ENCODE measurements at places on chromosomes 13 and 19. TPM values are rescaled to one million over a fixed set of nuclear protein-coding genes. Genes with fewer than 3 reads are reported as not detected.

The ASPDH gene
- total RNA-seq, result not detected

The SYNGR4 gene
- total RNA-seq, result not detected

The RHPN2 gene
- 4.1 TPM for total RNA-seq

The ERVV-1 gene
- not detected for total RNA-seq

The TEX29 gene
- 0.72 TPM for total RNA-seq

The NKPD1 gene
- 1.2 TPM for total RNA-seq

The MAP1S gene
- 27.4 TPM for total RNA-seq

DNA sequence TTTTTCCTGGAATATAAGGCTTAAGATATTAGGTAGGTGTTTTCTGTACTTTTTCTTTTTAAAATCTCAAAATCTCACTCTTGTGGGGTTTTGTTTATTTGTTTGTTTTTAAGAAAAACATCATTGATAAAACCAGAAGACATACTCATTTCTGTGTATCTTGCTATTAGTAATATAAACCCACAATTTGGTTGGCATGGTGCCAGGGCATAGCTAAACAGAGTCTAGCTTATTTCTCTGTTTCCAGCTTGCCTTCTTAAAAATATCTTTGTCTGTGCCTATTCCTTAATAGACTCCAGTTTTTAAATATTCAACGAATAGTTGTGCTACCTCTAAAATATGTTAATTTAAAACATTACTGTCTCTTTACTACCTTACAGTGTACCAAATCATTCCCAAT, 1121.9 kb upstream of the PCDH20 start:
- no peak for DNase-seq

DNA sequence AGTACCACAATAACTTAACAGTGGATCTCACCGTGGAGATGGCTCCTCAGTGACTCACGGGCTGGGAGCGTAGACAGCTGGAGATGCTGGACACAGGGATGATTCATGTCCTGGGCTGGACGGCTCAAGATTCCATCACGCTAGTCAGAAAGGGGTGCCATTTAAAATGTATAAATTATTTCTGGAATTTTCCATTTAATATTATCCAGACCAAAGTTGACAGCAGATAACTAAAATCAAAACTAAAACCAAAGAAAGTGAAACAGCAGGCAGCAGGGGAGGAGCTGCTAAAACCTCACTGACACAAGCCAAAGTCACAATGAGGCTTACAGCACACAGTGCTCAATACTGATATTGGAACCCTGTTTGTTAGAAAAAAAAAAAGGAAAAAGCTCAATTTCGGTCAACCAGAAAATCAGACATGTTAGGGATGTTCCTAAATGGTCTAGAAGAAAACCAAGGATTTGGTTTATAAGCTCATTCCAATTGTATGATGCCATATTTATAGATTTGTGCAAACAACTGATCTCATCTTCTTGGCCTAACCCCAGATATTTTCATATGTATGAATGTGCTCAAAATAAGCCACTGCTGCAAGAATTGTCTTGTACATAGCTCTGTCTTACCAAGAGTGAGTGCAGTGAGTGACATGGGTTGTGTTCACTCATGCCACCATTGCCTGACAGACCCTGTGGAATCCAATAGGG, 111.8 kb downstream of the SACS start:
- DNase-seq, result peak; percentile 66

- no peak for DNase-seq
Observed at GRCh38 chr13:30714629-30715371, 20.5 kb upstream of the ALOX5AP start.

GRCh38 chr19:11164879-11165406, 9.4 kb upstream of the SPC24 start:
- DNase-seq, result peak; percentile 95

DNA sequence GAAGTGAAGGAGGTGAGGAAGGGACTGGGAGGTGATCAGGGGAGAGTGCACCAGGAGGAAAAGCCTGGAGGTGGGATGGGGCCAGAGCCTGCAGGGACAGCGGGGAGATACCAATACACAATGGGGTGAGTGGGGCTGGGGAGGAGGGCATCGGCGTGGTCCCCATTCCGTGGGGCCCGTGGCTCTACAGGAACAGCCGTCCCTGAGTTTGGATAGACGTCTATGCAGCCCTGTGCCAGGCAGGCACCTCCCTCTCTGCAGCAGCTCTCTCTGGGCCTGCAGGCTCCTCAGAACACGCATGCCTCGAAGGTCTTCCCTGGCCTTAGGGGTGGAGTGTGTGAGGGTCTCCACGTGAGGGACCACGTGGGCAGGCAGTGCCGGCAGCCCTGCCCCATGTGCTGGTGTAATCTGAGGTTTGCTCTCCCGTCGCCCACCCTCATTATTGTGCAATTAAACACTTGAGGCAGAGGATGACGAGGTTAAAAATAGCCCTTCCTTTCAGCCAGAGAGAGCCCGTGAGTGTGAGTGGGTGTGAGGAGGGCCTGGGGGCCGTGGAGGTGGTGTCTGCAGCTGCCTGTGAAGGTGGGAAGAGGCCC, 16.5 kb downstream of the C2CD4C start:
- no peak for DNase-seq

GRCh38 chr13:109130093-109130835, 500.9 kb downstream of the MYO16 start:
- DNase-seq, result no peak

DNA sequence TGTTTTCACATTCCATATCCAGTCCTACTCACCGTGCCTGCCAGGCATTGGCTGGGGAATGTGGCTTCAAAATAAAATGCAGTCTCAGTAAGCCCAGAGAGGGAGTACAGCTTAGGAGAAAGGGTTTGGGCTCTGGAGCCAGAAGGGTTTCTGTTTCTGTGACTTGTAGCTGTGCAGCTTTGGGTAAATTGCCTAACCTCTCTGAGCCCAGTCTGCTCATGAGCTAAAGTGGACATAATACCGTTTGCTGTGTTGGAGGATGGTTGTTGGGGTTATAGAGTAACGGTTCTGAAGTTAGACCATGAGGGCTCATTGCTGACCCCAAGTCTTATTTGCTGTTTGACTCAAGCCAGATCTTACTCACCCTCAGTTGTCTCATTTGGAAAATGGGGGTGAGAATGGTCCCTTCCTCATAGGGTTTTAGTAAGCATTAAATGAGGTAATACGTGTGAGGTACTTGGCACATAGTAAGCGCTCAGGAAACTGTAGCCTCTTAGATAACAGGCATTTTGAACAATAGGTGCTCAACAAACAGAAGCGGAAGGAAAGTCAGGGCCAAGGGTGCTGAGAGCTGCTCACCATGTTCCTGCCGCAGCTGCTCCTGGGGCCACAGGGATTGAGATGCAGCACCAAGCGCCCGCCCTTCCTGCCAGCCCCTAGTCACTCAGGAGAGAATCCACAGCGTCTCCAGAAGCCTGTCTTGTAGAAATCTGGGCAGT, 45.5 kb downstream of the C13orf42 start:
- DNase-seq, result no peak

- DNase-seq, result no peak
Observed at GRCh38 chr19:49952479-49952836, 8.5 kb downstream of the SIGLEC11 start.

DNA sequence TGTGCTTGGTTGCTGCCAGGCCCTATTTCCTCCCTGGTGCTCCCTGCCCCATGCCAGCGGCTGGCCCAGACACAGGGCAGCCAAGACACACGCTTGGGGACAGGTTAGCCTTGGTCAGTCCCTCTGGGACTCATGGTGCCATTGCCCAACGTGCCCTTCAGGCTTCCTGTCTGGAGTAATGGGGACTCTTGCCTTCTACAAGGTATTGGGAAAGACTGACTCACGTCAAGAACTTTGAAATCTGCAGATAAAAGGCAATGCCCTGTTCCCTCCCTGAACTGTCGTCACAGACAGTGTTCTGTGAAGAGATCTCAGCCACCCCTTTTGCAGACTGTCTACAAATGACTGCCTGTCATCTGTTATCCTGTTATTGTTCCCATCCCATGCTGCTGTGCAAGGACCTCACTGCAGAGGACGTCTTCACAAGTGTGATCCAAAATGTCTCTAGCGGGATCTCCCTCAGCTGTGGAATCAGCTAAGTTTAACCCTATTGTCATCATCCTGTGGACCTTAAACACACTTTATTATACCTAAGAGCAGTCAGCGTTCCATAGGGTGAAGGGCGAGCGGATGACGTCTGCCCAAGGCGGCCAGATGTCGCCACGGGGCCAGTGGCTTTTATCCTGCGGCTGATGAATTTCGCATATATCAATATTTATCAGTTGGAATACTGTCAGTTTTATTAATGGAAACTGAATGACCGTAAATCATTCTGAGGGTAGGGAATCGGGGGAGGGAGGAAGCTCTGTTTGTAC, 59.0 kb downstream of the GSX1 start:
- no peak for DNase-seq

DNA sequence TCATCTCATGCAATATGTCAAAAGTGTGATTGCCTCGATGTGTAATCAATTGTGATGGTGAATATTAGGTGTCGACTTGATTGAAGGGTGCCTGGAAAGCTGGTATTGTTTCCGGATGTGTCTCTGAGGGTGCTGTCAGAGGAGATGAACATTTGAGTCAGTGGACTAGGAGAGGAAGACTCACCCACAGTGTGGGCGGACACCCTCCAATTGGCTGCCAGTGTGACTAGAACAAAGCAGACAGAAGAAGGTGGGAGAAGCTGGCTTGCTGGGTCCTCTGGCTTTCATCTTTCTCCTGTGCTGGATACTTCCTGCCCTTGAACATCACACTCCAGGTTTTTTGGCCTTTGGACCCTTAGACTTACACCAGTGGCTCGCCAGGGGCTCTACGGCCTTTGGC, 15.5 kb upstream of the CABP5 start:
- DNase-seq, result no peak

GRCh38 chr13:45353895-45354294, 12.9 kb upstream of the TPT1 start:
- no peak for DNase-seq

GRCh38 chr13:110327051-110327721, 20.1 kb downstream of the COL4A2 start:
- peak; percentile 22 for DNase-seq

- peak; percentile 92 for DNase-seq
Observed at GRCh38 chr13:34591900-34592529, 350.1 kb upstream of the NBEA start.

GRCh38 chr19:39906283-39906682, 28.2 kb downstream of the FCGBP start:
- no peak for DNase-seq

GRCh38 chr13:30818323-30818960, 83.1 kb downstream of the ALOX5AP start:
- DNase-seq, result no peak

GRCh38 chr19:49441960-49442350, 628 bp upstream of the SLC17A7 start:
- DNase-seq, result no peak

DNA sequence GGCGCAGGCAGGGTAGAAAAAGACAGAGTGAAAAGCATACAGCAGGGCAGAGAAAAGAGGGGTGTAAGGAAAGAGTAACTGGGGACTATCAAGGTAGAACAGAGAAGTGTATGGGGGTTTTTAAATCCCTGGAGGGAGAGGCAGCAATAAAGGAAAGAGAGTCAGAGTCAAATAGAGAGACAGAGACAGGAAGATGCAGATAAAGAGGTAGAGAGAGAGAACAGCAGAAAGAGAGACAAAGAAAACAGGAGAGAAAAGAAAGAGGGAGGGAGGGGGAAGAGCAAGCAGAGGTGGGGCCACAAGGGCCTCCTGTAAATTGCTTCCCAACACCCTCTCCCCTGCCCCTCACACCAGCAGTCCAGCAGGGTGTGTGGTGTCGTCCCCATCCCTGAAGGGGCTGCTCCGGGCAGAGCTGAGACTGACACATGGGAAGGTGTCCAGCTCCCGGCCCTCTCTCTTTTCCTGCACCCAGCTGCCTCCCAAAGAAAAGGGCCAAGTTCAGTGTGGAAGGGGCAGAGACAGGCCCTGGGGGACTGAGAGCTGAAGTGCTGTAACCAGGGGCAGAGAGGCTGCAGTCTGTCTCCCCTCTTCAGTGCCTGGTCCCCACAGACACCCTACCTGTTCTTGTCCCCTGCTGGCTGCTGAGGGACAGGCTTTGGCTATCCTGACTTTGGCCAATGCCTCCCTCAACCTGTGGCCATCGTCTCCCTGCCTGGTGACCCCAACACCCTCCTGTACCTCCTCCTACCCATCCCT, 17.4 kb upstream of the POU2F2 start:
- no peak for DNase-seq

GRCh38 chr19:49340069-49340864, 5.1 kb downstream of the CD37 start:
- DNase-seq, result peak; percentile 58

DNA sequence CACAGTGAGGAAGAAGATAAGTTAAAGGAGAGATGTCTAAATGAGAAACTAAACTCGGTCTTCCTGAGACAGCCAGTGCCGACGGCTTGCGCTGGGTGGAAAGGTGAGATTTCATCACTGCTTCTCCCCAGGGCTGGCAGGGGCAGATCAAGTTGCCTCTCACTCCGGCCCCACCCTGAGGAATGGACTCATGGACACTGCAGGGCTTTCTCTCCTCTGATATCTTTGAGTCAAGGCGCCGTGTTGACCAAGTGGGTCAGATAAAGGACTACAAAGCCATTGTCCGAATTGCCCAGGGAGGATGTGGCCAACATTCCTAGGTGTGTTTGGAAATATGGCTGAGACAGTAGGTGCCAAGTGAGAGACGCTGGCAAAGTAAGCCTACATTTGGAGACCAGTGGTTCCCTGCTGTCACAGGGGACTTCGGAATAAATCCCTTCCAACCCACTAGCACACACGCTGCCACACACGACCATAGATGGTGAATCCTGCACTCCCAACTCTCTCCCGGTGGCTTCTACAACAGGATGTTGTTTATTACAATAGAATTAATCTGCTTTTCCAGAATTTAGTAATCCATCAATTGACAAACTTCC, 156.5 kb upstream of the TSC22D1 start:
- DNase-seq, result peak; percentile 28

GRCh38 chr19:5154129-5154798, 185.4 kb downstream of the KDM4B start:
- DNase-seq, result no peak

GRCh38 chr13:92989301-92989700, 237.3 kb upstream of the GPC6 start:
- no peak for DNase-seq

DNA sequence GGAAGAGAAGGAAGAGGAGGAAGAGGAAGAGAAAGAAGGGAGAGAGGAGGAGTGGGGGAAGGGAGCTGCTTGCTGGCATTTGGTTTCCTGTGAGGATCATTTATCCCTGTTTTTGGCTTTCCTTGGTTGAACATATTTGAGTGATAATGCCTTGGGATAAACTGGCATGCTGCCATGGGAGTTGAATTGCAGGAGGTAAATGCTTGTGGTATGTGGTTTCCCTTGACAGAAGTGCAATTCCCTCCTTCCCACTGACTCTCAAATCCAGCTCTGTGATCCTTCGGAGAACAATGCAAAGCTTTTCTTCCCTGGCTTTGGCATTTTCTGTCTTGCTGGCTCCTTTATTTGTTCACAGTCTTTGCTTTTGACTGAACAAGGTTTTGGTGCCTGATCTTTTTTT, 27.2 kb upstream of the CBY2 start:
- DNase-seq, result peak; percentile 31

- no peak for DNase-seq
Observed at GRCh38 chr13:108272333-108272732, 2.8 kb downstream of the TNFSF13B start.
